Aortic smooth muscle cell (primary cell): ENCODE measurements at places on chromosomes 13 and 19. TPM values are rescaled to one million over a fixed set of nuclear protein-coding genes. Genes with fewer than 3 reads are reported as not detected.

Gene PRR19
- 0.13 and 0.25 TPM in 2 replicates for total RNA-seq

Gene CACTIN
- total RNA-seq: 18.2 and 24.6 TPM in 2 replicates

Gene MBD3L2
- total RNA-seq: not detected in 2 replicates

Gene CCDC169
- 3.5 and 4.4 TPM in 2 replicates for total RNA-seq

Gene CAPN12
- not detected in 2 replicates for total RNA-seq

Gene ACP7
- 0.12 TPM in 1 of 2 replicates, not detected in the other for total RNA-seq

Gene TYROBP
- not detected in 2 replicates for total RNA-seq

Gene FFAR3
- not detected in 2 replicates for total RNA-seq

Gene ELOF1
- total RNA-seq: 23.4 and 25.9 TPM in 2 replicates

Gene ZSCAN22
- 1.8 and 2.2 TPM in 2 replicates for total RNA-seq

Gene KLK12
- total RNA-seq: not detected in 2 replicates

Gene LCP1
- total RNA-seq: 0.06 and 0.26 TPM in 2 replicates

Gene IZUMO2
- not detected in 2 replicates for total RNA-seq

Gene KASH5
- total RNA-seq: not detected in 2 replicates

Gene SBK2
- total RNA-seq: not detected in 2 replicates

Gene RAB20
- 10.3 and 11.9 TPM in 2 replicates for total RNA-seq

Gene UQCRFS1
- 24.6 and 25.2 TPM in 2 replicates for total RNA-seq

Gene MLLT1
- 3.8 and 5.7 TPM in 2 replicates for total RNA-seq

Gene TNNT1
- total RNA-seq: 1.2 and 1.7 TPM in 2 replicates

Gene CGB2
- total RNA-seq: not detected in 2 replicates

Gene NOVA2
- total RNA-seq: 0.12 and 0.13 TPM in 2 replicates

Gene ZNF578
- 5.9 and 6.2 TPM in 2 replicates for total RNA-seq

Gene CADM4
- 0.68 and 1.1 TPM in 2 replicates for total RNA-seq

Gene SH2D3A
- total RNA-seq: not detected in 2 replicates

Gene CYP4F2
- total RNA-seq: not detected in 2 replicates

Gene POU2F2
- 0.06 and 0.13 TPM in 2 replicates for total RNA-seq

Gene GRK1
- not detected in 2 replicates for total RNA-seq

Gene RAB4B
- 7.0 and 8.5 TPM in 2 replicates for total RNA-seq

Gene RUBCNL
- total RNA-seq: under 0.01 and 0.31 TPM in 2 replicates

Gene CYP4F12
- total RNA-seq: not detected in 2 replicates

Gene CCNE1
- total RNA-seq: 2.9 and 5.4 TPM in 2 replicates

Gene PLK5
- total RNA-seq: not detected in 2 replicates

Gene ZNF600
- total RNA-seq: 2.2 and 2.6 TPM in 2 replicates

Gene SIAH3
- total RNA-seq: not detected in 2 replicates

Gene GNA15
- 0.19 TPM in 1 of 2 replicates, not detected in the other for total RNA-seq

Gene SULT2A1
- not detected in 2 replicates for total RNA-seq

Gene MIA
- total RNA-seq: 0.66 TPM in 1 of 2 replicates, not detected in the other

Gene ZNF491
- total RNA-seq: 3.0 and 5.0 TPM in 2 replicates
